Activated CD4-positive, alpha-beta T cell treated with anti-CD3 and anti-CD28 coated beads for 24 hours (primary cell): ENCODE measurements at places on chromosomes 13 and 19.

DNA sequence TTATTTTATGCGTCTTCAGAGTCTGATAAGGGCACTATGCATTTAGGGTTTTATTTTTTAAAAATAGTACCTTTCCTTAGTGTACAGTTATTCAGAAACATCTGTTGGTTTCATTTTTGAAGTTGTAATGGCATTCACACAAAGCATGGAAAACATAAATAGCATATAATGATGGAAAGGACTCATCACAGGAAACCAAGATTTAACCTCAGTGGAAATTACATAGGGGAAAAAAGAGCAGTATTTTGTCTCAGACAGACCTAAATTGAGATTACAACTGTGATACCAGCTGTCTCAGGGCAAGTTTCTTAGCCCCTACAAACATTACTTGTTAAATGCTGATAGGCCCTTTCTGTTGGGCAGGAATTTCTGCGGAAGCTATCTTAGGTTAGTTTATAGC lies 57.2 kb downstream of the NHLRC3 start:
- no peak for DNase-seq

DNA sequence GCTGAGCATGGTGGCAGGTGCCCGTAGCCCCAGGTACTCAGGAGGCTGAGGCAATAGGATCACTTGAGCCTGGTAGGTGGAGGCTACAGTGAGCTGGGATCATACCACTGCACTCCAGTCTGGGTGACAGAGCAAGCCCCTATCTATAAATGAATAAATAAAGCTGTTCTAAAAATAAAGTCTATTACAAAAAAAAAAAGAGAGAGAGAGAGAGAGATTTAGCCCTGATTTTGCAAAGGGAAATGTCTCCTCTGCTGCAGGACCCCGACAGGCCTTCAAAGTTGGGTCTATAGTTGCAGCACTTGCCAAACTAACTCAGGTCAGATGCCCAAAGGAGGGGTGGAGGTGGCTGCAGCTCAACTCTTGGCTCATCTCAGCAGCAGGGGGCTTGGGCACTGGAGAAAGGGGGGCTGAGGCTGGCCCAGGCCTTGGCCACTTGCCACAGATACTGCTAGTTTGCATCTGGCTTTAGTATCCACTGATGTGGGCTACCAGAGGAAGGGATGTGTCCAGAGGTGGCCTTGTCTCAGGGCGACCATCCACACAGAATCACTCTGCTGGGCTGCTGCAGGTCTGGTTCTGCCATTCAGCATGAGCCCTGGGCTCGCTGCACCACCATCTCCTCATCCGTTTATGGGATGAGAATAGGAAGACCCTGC lies 30.8 kb upstream of the AKT2 start:
- no peak for DNase-seq

GRCh38 chr19:15902254-15902653 lies 4.4 kb upstream of the CYP4F2 start:
- no peak for DNase-seq

GRCh38 chr19:19096641-19097627 lies 33.1 kb downstream of the SLC25A42 start:
- DNase-seq = no peak

GRCh38 chr19:5319516-5319915 lies 21.1 kb downstream of the PTPRS start:
- DNase-seq = no peak

GRCh38 chr13:28530729-28531076 lies 35.8 kb upstream of the FLT1 start:
- no peak for DNase-seq

GRCh38 chr13:27962982-27963381 lies 6.1 kb downstream of the CDX2 start:
- no peak for DNase-seq

- no peak for DNase-seq
Measured at GRCh38 chr19:2149980-2150793, 1.2 kb downstream of the AP3D1 start.

- no peak for DNase-seq
Measured at GRCh38 chr13:31018511-31018910, 86.1 kb downstream of the TEX26 start.

DNA sequence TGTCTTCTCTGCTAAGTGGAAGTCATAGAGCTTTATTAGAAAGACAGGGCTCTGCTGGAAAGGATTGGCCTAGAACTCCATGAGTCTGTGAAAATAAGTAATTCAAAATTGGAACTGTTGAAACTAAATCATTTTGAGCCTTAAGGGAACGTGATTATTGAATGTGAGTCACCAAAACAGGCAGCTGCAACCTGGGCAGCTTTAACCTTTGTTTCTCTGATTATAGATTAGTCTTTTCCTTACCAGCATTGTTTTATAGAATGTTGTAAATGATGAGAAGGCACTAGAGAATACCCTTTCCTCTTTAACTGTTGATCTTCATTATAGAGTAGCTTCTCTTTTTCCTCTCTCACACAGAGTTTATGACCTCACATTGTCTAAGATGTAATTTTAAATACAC lies 638.8 kb upstream of the SLITRK6 start:
- no peak for DNase-seq

DNA sequence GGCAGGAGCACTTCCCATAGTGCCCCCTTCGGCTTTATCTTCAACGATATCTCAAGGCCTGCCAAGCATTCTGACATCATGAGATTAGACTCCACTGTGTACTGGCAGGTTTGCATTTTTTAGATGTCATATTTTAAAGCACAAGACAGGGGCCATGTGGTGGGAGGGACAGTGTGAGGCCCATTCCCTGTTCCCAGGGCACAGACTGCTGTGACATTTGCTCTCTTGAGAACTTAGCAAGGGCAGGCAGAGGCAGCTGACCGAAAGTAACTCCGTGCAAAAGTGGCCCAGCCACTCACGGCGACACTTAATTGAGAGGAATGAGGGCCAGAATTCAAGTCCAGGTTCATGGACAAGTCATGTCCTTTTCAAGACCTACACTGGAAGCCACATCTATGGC lies 201.8 kb downstream of the COL4A1 start:
- DNase-seq = no peak

GRCh38 chr19:18278521-18279265 lies 2.7 kb downstream of the JUND start:
- DNase-seq = no peak

DNA sequence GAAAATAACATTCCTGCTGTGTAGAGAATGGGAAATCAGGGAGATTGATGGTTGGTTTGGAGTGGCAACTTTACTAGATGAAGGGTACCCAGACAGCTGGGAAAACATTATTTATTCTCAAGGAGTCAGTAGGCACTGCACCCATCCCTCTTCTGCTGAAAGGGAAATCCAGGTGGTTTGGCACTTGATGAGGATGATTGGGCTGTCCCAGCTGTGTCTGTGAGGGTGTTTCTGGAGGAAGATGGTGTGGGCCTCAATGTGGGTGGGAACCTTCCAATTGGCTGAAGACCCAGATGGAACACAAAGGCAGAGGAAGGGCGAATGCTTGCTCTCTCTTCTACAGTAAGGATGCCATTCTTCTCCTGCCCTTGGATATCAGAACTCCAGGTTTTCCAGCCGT lies 10.4 kb upstream of the SACS start:
- DNase-seq = no peak

DNA sequence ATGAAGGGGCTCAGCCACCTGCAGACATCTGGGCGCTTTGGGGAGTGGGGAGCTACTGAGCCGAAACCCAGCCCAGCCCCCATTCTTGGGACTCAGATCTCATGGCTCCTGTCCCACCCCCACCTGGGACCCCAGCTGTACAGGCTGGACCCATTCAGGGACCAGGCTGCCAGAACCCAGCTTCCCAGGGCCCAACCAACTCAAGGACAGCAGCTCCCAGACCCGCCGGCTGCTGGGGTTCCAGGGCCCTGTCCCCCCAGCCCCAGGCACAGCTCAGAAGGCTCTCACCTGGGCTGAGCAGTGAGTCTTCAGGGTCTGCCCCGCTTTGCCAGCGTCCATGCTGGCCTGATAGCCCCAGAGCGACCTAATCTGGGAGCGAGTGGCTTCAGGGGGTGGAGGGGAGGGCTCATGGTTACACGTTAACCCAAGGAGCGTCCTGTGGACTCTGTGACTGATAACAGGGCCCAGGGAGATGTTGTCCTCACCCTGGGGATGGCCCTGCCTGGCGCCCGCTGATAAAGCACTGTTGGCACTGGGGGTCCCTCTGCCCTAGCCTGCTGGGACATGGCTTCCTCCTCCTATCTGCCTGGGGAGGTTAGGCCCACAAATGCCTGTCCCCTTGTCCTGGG lies at the start of gene TMEM86B:
TSS of gene TMEM86B (minus strand) at position 361 of the 629 bp plus-strand sequence. CDS start at position 339, 22 bp downstream.
- DNase-seq = no peak

- DNase-seq = no peak
Measured at GRCh38 chr19:51980116-51980736, 6.4 kb downstream of the ZNF350 start.

GRCh38 chr13:110138700-110139036 lies 168.3 kb downstream of the COL4A1 start:
- no peak for DNase-seq

- no peak for DNase-seq
Measured at GRCh38 chr13:88622362-88622973, 951.3 kb downstream of the SLITRK5 start.

- DNase-seq = no peak
Measured at GRCh38 chr19:10111405-10111811, at the start of gene P2RY11. P2RY11 (plus strand) TSS chr19:10111693; CDS start chr19:10111722, 29 bp downstream.

DNA sequence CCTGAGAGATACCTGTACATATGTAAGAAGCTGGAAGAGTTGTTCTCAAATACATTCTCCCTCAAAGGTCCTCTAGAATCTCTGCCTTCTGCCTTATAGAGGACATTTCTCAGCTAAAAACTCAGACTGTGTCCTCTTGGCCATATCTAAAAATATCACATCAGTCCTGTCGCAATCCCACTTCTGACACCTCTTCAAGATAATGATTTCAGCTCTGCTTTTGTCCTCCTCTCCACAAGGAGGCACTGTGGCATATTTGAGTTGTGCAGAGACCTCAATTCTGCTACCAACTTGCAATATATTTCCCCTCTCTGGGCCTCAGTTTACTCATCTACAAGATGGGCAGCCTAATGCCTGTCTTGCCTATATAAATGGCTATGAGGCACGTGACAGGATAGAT lies 16.6 kb downstream of the ADAMTS10 start:
- no peak for DNase-seq

GRCh38 chr13:113931841-113932459 lies 41.9 kb downstream of the C13orf46 start:
- DNase-seq = no peak

- no peak for DNase-seq
Measured at GRCh38 chr13:94717916-94718315, 5.6 kb upstream of the SOX21 start.

DNA sequence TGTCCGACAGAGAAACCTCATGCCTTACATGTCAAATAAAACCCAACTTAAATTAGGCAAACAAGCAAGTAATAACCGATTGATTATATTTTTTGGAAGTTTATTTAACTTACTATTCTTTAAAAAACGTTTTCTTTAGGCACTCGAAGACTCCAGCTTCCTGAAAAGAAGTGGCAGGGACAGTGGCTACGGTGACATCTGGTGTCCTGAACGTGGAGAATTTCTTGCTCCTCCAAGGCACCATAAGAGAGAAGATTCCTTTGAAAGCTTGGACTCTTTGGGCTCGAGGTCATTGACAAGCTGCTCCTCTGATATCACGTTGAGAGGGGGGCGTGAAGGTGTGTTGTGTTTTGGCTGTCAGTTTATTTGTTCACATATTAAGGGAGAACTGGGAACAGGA lies 164.4 kb downstream of the LMO7 start:
- no peak for DNase-seq

DNA sequence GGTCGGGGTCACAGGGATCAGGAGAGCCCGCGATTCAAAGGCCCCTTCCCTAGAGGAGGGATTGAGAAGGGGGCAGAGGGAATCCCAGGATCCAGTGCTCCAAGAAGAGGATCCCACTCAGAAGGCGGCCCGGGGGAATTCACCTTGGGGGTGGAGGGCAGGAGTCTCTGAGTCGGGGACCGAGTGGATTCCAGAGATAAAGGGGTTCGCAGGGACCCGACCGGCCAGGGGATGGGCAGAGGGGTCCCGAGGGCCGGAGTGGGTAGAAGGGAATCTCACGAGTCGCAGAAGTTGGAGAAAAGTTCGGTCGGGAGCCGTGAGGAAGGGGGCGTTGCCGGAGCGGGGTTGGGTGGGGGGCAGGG lies 261 bp downstream of the PRKD2 start:
- DNase-seq = no peak

DNA sequence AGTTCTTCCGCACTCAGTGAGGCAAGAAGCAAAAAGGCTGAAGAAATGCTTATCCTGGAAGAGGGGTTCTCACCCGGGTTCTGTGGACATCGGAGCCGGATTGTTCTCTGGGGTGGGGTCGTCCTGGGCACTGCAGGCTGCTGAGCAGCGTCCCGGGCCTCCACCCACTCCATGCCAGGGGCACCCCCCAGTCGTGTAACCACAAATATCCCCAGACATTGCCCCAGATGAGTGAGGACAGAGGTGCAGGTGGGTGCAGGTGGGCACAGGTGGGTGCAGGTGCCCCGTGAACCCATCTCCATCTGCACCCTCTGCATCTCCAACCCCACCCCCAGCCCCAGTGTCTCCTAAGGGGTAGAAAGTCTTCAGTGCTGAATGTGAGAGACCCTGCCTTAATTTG lies 67.5 kb downstream of the GNG7 start:
- no peak for DNase-seq

DNA sequence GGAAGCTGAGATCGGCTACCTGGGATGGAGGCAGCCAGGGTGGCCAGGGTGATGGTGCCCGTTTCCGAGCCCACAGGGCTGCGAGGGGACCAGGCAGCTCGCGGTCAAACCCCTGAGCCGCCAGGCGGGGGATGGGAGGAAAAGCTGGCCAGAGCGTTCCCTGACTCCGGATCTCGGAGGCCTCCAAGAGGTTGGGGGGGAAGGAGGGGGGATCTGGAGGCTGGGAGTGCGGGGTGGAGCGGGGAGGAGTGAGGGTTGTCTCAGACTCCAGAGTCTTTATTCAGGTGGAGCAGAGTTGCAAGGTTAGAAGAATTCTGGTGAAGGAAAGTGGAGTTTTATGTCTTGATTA lies 1.1 kb downstream of the CACNG7 start:
- no peak for DNase-seq

GRCh38 chr19:50476224-50476906 lies at the start of the genes EMC10 and GARIN5A:
EMC10 (plus strand) TSS chr19:50476507; CDS start chr19:50476545, 38 bp downstream.
GARIN5A (minus strand) TSS chr19:50476848; CDS start chr19:50476388, 460 bp downstream.
- DNase-seq = peak; percentile 82

DNA sequence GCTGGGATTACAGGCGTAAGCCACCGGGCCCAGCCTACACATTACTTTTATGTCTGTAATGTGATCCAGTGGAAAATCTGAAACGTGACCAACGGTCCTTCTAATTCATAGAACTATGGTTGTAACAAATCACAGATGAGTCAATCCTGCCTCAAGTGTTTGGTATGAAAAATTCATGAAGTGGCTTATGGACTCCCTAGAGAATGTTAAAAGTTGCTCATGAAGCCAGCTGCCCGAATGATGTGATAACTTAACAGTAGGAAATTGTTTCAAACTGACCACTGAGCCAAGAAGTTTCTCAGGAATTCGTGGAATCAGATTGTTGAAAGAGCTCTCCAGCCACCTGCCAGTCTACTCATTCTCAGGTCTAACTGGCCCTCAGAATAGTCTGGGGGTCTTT lies 59.4 kb upstream of the FARP1 start:
- no peak for DNase-seq

GRCh38 chr19:21101521-21102242 lies 19.7 kb downstream of the ZNF714 start:
- DNase-seq = no peak

GRCh38 chr19:49912965-49913685 lies 15.9 kb upstream of the ATF5 start:
- no peak for DNase-seq
